ENCODE measurements at places on chromosomes 12 and 14.

DNA sequence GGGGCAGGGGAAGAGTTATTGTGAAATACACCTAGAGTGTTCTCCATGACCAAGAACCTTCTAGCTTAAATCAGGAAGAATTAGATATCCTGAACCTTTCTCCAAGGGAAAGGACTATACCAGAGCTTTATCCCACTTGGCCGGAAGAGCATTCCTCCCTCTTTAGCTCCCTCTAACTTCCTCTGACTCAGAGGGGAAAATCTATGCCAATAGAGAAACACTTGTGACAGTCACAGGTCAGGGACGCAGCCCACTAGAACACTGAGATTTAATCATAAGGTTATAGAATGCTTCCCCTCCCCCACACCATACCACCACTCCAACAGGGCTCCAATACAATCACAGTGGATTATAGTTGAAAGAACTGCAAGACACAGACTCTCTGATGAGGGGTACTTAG lies 55.4 kb upstream of the RFX4 start:
- no peak for DNase-seq

GRCh38 chr12:80756875-80757274 lies 40.2 kb downstream of the MYF5 start:
- DNase-seq, result no peak

GRCh38 chr12:15192720-15193119 lies 28.5 kb downstream of the RERG start:
- DNase-seq, result no peak

DNA sequence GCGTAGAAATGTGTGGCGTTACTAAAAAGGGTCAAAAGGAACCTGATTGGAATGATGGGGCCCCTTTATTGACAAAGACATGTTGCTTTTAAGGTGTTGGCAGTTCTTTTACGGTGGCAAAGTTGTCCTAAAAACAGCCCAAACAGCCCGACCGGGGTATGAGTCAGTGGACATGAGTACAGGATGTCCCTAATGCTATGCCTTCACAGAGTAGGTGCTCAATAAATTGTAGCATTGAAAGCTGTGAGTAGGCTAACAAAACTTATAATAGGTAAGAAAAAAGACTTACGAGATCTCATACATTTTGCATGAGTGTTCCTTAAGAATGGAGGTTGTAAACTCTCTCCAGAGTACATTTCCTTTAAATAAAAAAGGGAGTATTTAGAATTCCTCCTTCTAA lies 2.6 kb downstream of the ELK3 start:
- no peak for DNase-seq

- DNase-seq, result no peak
These were observed 116.6 kb upstream of the HIF1A start for GRCh38 chr14:61578745-61579144.

Measured in thoracic aorta (tissue), 2 donors.